Stimulated activated CD8-positive, alpha-beta memory T cell treated with anti-CD3 and anti-CD28 coated beads, Interleukin-4, amount 100 ng/mL, for 24 hours (primary cell): ENCODE measurements at places on chromosomes 5 and 9.

DNA sequence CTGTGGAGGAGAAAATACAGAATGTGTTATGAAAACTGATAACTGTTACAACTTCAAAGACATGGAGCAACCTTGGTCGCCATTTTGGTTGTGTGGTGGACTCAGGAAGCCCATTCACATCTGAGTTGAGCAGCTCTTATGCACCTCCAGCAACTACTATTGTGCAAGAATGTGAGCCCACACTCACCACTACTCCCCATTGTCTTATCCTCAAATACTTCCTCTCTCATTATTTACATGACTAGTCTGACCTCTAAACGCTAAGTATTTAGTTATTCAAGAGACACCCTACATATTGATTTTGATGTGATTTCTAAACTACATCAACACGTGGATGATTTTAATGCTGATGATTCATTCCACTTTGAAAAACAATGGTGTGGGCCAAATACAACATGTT is 516.6 kb upstream of the CLINT1 start:
- DNase-seq: no peak

DNA sequence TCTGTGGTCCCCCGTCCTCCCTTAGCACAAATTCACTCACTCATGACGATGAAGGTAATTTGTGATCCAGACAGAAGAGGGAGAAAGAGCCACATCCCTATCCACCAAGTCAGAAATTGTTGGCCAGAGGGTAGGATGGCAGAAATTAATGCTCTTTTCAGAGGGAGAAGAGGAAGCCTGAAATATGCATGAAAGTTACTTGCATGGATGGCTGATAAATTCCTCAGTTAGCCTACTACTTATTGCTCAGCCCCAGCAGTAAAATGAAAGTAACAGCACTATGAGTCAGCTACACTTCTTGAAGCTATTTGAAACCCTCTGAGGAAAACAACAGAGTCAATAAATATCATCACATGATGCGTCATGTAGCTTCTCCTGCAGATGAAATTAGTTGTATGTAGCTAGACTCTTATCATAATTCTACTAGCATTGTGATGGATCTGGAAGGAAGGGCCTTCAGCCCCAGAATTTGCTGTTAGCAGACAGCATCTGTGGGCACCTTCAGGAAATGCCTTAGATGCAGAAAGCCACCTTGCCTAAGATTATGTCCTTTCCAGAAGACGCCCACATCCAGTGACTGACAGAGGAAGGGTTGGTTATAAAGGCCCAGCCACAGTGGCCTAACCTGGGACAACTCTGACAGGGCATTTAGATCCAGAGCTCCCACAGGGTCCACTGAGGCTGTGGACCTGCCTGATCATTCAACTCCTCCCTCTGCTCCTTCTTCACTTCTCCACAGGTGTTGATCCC is 81.2 kb upstream of the CCDC112 start:
- DNase-seq: no peak

DNA sequence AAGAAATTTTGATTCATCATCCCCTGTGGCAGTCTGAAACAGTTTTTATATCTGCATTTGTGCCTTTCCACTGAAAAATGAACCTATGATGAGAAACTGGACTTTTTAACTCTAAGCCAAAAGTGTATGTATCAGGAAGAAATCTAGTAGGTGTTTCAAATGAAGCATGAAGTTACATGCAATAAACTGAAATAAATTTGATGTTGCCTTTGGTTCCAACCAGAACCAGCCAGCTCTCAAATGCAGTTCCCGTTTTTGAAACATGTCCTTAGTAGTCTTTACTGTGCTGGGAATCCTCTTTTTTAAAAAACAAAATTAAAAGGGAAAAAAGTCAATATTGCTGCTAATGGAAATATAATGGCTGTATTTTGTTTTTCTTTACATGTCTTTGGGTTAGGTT is 43.9 kb downstream of the HACD4 start:
- DNase-seq: no peak

DNA sequence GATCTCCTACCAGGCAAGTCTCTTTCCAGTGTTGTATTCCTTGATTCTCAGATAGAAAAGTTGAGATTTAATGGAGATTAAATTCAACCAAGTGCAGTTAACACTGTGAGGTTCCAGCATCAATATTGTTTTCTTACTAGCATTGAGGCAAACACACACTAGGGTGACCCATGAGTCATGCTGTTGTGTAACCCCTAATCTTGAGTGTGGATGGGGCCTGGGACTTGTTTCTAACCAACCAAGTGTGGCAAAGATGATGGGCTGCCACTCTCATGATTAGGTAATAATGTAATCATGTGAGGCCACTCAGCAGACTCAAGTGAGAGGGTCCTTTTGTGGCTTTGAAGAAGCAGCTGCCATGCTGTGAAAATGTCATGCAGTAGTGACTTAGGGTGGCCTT is 394.2 kb downstream of the IRX2 start:
- no peak for DNase-seq

- no peak for DNase-seq
Observed at GRCh38 chr5:134053840-134054338, 49.1 kb upstream of the VDAC1 start.
